NCI-H1048 (cell line): ENCODE measurements at places on chromosomes 11 and 22.
A peak's percentile ranks its signal among the peaks of the same experiment; 100 is the strongest.

DNA sequence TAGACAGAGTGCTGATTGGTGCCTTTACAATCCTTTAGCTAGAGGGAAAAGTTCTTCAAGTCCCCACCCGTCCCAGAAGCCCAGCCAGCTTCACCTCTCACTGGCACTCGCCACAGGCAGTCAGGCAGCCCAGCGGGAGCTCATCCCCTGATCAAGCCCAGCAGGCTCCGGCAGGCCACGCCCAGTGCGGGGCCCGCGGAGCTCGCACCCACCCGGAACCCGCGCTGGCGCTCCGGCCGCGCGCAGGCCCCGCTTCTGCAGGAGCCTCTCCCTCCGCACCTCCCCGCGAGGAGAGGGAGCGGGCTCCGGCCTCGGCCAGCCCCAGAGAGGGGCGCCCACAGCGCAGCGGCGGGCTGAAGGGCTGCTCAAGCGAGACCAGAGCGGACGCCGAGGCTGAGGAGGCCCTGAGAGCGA, 202.4 kb upstream of the PDGFD start:
- DNase-seq: no peak

- no peak for DNase-seq
These were observed 30.0 kb downstream of the RASSF10 start for GRCh38 chr11:13039126-13039525.

DNA sequence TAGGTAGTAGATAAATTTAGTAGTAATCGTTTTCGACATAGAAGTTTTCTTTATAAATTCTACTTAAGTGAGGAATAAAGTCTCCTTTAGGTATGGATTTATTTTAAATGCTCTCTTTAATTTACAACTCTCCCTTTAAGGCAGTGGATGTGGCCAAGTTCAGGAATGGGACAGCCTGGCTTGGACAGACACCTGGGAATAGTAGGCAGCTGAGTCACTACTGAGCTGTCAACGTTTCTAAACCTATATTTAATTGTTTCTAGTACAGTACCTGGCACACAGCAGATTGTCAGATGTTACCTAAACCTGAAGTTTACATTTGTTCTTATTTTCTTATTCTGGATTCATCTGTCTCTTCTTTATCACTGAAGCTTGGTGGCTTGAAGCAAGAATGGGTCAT, 85.1 kb downstream of the DEPDC5 start:
- no peak for DNase-seq

GRCh38 chr22:20741634-20742581, 32.0 kb upstream of the SERPIND1 start:
- DNase-seq: no peak

GRCh38 chr11:35873721-35874120, 70.1 kb upstream of the LDLRAD3 start:
- DNase-seq: no peak

DNA sequence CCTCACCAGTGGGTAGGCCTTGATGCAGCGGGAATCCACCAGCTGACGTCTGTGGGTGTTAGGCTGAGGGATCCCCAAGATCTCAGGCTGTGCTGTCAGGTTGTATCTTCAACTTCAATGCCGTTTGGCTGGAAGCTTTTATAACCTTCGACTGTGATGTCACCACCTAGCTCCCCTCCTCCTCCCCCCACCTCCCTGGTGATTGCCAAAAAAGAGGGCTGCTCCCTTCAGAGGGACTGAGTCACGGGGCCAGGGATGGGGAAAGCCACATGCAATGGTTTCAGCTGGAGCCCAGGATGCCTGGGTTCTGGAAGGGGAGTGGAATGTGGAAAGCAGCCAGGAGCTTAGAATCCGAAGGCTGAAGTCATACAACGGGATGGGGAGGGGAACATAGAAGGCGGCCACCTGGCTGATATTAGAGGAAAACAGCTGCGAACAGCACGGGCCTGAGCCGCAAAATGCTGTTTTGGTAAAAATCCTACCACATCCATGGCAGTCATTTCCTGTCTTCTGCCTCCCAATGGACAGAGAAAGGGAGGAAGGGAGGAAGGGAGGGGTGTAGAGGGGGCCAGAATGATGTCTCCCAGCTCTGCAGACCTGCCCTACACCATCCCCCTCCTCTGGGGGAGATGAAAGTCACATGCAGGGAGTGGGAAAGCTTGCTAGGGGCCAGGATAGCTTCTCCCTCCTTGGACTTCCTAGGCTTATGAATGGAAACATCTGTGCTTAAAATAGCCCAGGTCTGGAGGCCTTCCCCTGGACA, at the start of gene LRRN4CL:
Gene LRRN4CL (minus strand): TSS at position 110 of the 763 bp plus-strand sequence. CDS start 1,022 bp downstream, outside the sequence.
- DNase-seq: no peak

DNA sequence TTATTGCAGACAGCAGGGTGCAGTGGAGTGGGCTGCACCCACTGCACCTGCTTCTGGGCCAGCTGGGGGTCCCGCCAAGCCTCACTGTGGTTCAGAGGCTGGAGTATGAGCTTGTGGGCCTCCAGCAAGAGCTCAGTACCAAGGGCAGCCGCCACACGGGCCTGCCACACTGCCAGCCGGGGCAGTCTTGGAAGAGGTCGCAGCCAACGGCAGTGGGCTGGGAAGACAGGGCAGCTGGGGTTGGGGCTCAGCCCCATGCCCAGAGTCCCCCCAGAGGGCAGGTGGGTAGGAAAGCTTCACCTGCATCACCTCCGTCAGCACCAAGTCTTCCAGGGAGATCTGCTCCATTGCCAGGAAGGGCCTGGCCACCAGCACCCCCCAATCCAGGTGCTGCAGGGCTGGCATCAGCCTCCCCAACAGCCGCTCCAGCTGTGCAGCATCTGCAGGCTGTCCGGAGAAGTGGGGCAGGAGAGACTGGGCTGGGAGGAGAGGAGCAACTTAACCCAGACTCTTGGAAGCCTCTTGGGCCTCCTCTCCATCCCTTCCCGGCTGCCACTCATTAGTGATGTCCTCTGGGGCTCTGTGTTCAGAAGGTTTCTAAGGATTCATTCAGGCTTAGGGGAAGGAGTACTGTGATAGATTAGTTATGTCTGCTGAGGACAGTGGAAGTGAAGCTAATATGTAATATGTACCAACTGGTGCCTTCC, 1.1 kb upstream of the GSTT4 start:
- DNase-seq: no peak

DNA sequence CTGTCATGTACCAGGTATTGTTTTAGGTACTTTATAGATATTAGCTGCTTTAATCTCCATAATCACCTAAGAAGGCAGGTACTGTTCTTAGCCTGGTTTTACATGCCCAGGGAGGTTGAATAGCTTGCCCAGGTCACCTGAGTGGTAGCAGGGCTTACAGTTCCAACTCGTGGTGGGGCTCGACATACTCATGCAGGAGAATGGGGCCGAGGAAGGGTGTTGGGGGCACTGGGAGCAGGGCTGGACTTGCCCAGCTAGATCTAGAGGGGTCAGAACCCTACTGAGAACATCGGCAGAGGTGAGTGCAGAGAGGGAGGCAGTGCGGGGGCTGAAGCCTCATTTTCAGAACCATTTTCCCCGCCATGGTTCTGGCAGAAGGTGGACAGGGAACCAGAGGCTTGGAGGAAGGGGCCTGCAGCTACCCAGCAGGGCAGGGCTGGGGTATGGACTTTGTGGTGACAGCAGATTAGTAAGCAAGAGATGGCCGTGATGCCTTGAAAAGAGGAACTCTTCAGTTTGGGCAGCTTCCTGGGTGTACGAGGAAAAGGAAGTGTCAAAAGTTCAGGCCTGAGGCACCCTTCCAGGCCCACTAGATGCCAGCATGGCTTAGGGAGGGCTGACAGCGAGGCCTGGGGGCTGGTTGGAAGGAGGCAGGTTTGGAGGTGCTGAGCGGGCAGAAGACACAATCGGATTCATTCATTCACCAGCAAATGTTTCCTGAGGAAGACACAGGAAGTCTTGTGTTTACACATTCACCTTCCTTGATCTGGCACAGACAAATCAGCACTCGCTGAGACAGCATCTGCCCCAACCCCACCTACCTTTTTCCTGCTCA, 54.7 kb upstream of the LYVE1 start:
- no peak for DNase-seq

DNA sequence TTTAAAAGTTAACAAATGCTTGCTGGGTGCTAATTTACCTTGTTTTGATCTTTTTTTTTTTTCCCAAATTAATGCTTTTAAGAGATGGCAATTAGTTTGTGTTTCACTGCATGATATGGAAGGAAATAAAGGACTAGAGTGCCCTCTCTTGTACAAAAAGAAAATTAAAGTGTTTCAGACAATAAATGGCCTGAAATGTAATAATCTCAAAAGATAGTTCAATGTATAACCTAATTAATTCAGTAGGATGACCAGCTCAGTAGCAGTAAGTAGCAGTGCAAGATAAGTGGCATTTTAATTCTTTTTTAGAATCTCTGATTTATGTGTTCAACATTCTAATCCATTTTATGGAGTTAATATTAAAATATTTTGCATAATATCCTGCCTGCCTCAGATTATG, 39.9 kb upstream of the MYO18B start:
- DNase-seq: no peak

DNA sequence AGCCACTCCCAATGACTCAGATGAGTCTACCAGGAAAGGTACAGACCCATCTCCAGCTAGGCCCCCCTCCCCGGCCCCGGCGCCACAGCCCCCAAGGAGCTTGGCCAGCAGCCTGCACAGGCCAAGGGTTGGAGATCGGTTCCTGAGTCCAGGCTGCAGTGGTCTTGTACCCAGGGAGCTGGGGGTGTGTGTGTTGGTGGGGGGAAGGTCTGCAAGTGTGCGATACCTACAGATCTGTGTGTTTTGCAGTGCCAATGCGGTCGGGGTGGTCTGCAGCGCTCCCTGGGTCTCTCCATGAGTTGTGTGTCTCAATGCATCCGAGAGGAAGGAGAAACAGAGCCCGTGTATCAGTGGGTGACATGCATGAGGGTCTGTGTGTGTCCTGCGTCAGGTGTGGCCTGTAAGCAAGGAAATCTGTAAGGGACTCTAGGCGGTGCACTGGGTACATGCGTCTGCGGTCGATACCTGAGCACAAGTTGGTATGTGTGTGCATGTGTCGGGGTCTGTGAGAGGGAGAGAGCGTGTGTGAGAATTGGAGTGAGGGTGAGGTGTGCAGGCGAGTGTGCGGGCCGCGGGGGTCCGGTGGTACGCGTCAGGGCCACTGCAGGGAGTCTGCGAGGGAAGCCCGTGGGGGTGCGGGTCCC, 645 bp downstream of the CDC42BPG start:
- no peak for DNase-seq

DNA sequence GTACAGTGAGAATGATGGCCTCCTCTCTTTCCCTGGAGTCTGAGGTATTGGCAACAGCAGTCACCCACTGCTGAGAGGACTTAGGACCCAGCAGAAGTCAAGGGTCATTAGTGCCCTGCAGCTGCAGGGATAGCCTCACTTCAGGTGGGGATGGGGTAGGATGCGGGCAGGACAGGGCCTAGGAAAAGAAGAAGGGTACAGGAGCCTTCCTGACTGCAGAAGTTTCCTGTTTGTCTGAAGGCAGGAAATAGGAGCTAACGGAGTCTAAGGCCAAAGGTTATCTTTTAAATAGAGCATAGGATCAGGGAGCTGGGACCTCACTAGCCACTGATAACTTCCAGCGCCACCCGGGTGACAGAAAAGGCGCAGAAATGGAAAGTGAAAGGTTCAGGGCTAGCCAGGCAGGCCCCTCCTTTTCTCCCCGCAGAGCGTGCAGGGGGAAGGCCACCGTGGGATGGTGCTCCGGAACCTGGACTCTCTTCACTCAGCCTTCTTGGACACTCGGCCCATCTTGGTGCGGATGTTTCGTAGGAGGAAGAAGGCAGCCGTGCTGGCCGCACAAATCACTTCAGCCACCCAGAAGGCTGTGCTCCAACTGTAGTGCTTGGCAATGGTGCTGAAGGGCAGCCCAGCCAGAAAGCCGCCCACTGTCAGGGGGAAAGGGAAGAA, 6.0 kb downstream of the TRAPPC4 start:
- no peak for DNase-seq

- peak; percentile 99 for DNase-seq
These were observed 7.0 kb downstream of the MAP3K11 start for GRCh38 chr11:65606876-65607613.

DNA sequence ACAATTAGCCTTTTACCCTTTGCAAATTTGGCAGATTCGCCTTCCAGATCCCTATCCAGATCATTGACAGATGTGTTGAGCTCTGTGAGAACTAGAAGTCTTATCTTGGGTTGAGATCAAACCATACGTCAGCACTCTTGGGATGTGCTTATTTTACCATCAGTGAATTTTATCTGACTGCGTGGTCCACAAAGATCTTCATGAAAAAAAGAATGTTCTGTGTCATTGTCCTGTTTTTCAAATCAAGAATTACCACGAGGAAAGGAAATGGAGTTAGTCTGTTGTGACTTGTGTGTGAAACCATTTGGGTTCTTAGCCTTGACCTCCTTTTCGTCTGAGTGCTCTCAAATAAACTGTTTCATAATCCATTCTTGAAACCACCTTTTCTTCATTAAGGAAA, 86.2 kb upstream of the SORL1-AS1 start:
- no peak for DNase-seq

DNA sequence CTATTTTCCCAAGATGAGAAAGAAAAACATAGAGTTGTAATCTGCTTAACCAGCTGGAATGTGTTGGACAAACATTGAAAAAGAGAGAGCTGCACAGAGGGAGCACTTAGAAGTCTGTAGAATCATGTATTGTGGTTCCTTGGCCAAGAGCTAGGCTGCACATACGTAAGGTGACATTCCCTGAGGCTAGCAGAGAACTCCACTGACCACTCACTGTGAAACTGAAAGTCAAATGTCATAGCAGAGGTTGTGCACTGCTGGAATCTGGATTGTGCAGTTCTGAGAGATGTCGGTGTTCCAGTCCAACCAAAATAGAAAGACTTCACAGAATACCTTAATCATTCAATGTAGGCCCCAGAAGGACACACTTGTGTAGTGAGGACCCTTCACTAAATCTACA, 772.8 kb upstream of the RAG2 start:
- no peak for DNase-seq
